ENCODE measurements at places on chromosomes 2 and 18.

DNA sequence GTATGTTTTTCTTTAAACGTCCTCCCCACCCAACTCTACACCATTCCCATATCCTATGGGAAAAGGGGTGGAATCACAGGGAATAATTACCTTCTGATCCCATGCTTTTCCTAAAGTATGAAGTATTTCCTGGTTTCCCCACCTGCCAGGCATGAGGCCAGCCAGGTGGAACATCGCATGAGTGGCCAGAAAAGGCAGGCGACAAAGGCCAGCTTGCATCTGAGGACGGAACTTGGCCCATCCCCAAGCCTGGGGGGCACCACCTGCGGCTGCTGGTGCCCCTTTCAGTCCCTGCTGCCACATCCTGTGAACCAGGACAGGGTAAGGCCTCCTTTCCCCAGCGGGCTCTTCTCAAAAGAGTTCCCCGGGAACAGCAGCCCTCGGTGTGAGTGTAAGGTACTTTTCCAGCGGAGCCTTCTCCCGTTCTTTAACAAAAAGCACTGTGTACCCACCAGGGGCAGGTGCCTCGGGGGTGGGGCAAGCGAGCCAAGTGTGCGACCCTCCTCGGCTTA, 1.2 kb upstream of the ERFE start:
- H3K27me3 ChIP-seq: peaks cover 35% of the 10 kb centered on the region
- H3K36me3 ChIP-seq: no peaks in the 10 kb centered on the region
- H3K4me1 ChIP-seq: no peaks in the 10 kb centered on the region
- H3K4me3 ChIP-seq: no peak overlapping the region
- no peak overlapping the region for H3K27ac ChIP-seq

DNA sequence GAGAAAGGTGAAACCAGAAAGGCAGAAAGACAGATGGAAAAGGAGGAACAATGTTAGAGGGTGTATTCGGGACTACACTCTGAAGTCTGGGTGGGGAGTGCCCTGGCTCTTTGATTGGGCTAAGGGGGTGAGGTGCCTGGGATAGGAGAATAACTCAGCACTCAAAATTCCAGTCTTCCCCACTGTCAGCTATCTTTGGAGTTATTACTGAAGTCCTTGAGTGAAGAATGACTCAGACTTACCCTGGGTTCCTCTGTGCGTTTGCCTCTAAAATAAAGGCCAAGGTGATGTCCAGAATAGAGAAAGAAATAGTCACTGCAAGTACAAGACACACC, 151.8 kb upstream of the SERPINE2 start:
- no peak overlapping the region for H3K27ac ChIP-seq
- H3K27me3 ChIP-seq: no peaks in the 10 kb centered on the region
- no peak for DNase-seq
- H3K36me3 ChIP-seq: no peaks in the 10 kb centered on the region

- no peak for DNase-seq
- no peaks in the 10 kb centered on the region for H3K4me1 ChIP-seq
- H3K27ac ChIP-seq: no peak overlapping the region
- H3K27me3 ChIP-seq: no peaks in the 10 kb centered on the region
- H3K4me3 ChIP-seq: no peak overlapping the region
These were observed 108.9 kb upstream of the GLS start for GRCh38 chr2:190771726-190772125.

GRCh38 chr18:61606759-61607158, 273.5 kb downstream of the CDH20 start:
- H3K27me3 ChIP-seq: no peaks in the 10 kb centered on the region
- H3K27ac ChIP-seq: peak overlapping the region; percentile 52
- no peaks in the 10 kb centered on the region for H3K36me3 ChIP-seq
- H3K4me1 ChIP-seq: peaks cover 3% of the 10 kb centered on the region

DNA sequence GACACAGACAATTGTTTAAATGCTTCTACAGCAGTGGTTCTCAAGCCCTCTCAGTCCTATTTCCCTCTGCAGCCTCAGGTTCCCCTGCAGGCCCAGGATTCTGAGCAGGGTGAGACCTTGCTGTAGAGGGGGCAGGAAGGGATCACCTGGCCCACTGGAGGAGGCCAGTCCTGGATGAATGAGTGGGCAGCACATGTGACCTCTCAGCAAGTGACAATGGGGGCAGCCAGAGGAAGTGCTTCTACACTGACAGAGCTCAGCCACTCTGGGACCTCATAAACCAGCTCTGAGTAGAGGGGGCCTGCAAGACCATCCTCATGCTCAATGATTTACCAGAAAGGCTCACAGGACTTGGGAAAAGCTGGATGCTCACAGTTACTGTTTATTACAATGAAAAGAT, 63.2 kb downstream of the ASB1 start:
- no peaks in the 10 kb centered on the region for H3K36me3 ChIP-seq
- no peaks in the 10 kb centered on the region for H3K4me1 ChIP-seq
- H3K27ac ChIP-seq: no peak overlapping the region
- no peak for DNase-seq
- H3K4me3 ChIP-seq: no peak overlapping the region

DNA sequence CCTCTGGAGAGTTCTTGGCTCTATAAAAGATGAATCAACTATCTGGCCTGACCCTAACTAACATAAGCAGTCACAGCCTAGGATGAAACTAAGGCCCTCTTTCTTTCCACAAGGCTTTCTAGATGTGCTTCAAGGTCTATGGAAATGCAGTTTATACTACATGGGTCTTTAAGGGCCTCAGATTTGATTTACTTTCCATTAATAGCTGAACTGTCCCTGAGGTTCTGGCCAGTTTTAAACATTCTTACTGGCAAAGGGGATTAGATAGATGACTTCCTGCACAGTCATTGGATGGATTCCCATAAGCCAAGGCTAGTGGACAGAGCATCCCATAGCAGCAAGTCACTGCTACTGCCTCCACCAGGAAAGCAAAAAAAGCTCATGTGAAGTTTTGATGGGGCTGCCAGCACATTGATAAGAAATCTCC, 38.1 kb upstream of the LCLAT1 start:
- H3K4me3 ChIP-seq: no peak overlapping the region
- DNase-seq: no peak
- no peaks in the 10 kb centered on the region for H3K27me3 ChIP-seq
- H3K27ac ChIP-seq: no peak overlapping the region
- H3K36me3 ChIP-seq: no peaks in the 10 kb centered on the region
- H3K4me1 ChIP-seq: no peaks in the 10 kb centered on the region

DNA sequence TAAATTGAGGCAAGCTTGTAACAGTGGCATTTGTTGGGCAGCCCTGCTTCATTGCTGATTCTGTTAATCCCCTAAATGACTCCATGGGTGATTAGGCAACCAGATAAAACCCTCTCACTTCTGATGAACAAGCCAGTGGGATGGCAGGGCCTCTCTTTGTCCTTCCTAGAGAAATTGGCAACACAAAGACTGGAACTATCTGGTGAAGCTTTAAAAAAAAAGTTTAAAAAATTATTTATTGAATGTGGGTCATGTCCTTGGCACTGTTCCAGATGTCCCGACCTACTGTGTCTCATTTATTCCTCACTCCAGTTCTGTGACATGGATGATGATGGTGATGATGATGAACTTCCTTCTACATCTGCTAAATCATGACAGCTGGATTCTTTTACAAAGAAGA, 30.8 kb downstream of the NRP2 start:
- H3K4me3 ChIP-seq: no peak overlapping the region
- DNase-seq: no peak
- H3K27me3 ChIP-seq: no peaks in the 10 kb centered on the region
- H3K4me1 ChIP-seq: peaks cover 35% of the 10 kb centered on the region

GRCh38 chr2:169743549-169743948, 9.9 kb downstream of the KLHL23 start:
- no peak for DNase-seq
- H3K27me3 ChIP-seq: no peaks in the 10 kb centered on the region
- H3K27ac ChIP-seq: no peak overlapping the region
- H3K4me1 ChIP-seq: no peaks in the 10 kb centered on the region

DNA sequence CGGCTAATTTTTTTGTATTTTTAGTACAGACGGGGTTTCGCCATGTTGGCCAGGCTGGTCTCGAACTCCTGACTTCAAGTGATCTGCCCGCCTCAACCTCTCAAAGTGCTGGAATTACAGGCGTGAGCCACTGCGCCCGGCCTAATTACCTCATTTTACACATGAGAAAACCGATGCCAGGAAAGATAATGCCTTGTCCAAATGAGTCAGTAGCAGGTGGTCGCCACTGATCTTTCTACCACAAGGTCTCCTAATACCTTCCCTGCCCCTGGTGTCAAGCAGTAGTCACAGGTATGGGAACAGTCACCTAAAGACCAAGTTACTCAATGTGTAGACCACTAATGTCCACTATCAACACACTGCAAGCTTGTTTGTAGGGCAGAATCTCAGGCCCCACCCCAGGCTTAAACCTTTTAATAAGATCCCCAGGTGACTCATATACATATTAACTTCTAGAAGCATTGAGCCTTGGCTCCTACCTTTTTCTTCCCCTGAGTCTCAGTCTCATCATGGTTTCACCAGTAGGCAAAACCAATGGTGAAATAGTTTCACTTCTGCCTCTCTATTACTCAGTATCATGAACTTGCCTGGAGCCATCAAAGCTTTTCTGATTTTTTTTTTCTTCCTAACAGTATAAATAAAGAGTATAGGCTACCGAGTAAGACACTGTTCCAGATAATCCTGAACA, 6.9 kb upstream of the EPB41L5 start:
- DNase-seq: no peak
- H3K27ac ChIP-seq: no peak overlapping the region
- H3K4me1 ChIP-seq: no peaks in the 10 kb centered on the region
- no peak overlapping the region for H3K4me3 ChIP-seq

GRCh38 chr2:38598200-38598990, 4.3 kb downstream of the HNRNPLL start:
- no peaks in the 10 kb centered on the region for H3K4me1 ChIP-seq
- H3K4me3 ChIP-seq: peak overlapping the region; percentile 98
- DNase-seq: no peak

DNA sequence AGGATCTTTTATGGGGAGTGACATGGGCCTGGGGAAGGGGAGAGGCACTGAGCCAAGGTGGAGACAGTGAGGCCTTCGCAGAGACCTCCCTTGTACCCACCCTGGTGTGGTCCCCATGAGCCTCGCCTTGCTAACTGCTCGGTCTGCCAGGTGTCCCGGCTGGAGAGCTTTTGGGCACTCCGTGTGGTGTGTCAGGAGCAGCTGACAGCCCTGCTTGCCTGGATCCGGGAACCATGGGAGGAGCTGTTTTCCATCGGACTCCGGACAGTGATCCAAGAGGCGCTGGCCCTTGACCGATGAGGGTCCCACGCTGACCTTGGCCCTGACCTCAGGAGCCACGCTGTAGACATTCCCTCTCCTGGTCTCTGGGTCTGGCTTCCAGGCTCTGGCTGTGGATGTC, 11.5 kb upstream of the SLC4A3 start:
- no peak overlapping the region for H3K4me3 ChIP-seq
- no peak overlapping the region for H3K27ac ChIP-seq
- no peak for DNase-seq
- no peaks in the 10 kb centered on the region for H3K27me3 ChIP-seq
- H3K36me3 ChIP-seq: no peaks in the 10 kb centered on the region

DNA sequence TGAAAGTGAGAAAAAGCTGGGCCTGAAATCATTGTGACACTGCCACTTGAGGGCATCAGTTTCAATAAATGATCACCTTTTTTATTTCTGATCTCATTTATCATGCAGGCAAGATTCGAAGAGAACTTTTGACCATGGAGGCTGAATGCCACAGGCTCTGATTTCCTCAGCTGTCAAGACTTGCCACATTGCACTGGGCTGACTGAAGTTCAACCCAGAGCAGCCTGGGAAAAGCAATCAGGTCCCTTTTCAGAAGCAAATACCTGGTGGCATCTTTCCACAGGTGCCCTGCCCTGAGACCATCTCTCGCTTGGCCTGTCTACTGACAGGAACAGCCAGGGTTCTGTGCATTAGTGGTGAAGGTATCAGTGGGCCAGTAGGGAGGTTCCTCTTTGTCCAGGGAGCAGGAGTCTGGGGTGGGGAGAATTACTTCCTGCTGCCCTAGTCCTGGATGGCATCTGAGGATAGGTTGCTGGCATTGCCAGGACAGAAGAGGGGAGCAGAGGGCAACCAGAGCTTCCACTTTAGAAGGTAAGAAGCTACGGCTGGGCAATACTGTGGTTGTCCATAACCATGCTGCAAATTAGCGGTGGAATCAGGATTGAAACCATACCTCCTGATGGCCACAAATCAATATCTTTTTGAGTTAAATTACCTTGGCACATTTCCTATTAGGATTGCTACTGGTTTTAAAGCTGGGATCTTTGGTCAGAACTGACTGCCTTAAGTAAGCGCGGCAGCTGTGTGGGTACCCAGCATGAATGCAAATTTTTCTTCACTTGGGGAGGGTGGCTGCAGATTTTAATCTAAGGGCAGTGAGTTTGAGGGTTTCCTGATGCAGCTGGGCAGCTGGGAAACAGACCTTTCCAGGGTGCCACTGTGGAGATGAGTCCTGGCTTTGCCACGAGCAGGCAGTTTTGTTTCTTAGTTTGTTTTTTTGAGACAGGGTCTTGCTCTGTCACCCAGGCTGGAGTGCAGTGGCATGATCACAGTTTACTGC, 394.5 kb downstream of the ALK start:
- DNase-seq: no peak
- H3K4me1 ChIP-seq: no peaks in the 10 kb centered on the region
- H3K36me3 ChIP-seq: no peaks in the 10 kb centered on the region

DNA sequence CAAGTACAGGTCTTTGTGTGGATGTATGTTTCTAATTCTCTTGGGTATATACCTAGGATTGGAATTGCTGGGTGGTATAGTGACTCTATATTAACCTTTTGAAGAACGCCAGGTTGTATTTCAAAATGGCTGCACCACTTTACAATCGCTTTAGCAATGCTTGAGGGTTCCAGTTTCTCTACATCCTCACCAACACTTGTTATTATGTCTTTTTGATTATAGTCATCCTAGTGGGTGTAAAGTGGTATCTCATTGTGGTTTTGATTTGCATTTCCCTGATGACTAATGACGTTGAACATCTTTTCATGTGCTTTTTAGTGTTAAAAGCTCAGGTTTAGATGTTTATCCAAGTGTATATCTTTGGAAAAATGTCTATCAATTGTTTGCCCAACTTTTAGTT, 39.5 kb downstream of the CTIF start:
- H3K4me1 ChIP-seq: peaks cover 18% of the 10 kb centered on the region
- H3K27ac ChIP-seq: no peak overlapping the region
- no peaks in the 10 kb centered on the region for H3K27me3 ChIP-seq
- DNase-seq: no peak

GRCh38 chr18:49167084-49167483, 216.3 kb upstream of the SMAD7 start:
- H3K27me3 ChIP-seq: no peaks in the 10 kb centered on the region
- H3K4me1 ChIP-seq: no peaks in the 10 kb centered on the region
- no peak overlapping the region for H3K27ac ChIP-seq
- H3K36me3 ChIP-seq: no peaks in the 10 kb centered on the region

- H3K27me3 ChIP-seq: no peaks in the 10 kb centered on the region
- H3K4me1 ChIP-seq: no peaks in the 10 kb centered on the region
- peaks cover 13% of the 10 kb centered on the region for H3K36me3 ChIP-seq
- H3K27ac ChIP-seq: no peak overlapping the region
These were observed 114.1 kb downstream of the PRPF40A start for GRCh38 chr2:152603166-152603565.

DNA sequence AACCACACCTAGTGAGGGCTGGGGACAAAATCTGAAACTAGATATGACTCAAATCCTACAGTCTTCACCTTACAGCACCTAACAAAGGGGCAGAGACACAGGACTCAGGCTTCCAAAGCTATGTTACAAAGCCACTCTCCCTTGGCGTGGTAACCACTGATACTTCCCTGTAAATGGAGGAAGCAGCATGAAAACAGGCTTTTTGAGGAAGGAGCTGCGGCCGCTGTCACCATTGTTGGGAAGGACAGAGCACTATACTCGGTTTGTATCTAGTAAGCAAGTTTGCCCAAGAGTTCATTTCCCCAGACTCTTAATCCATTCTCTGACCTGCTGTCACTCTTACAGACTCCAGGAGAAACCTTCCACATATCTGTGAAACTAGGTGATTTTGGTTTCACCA, 60.3 kb downstream of the LONRF2 start:
- DNase-seq: no peak
- no peak overlapping the region for H3K4me3 ChIP-seq
- H3K27ac ChIP-seq: no peak overlapping the region
- H3K27me3 ChIP-seq: no peaks in the 10 kb centered on the region

Measured in endodermal cell (in vitro differentiated cells).